ENCODE measurements at places on chromosomes 3 and 15. TPM values are rescaled to one million over a fixed set of nuclear protein-coding genes. Genes with fewer than 3 reads are reported as not detected.
A peak's percentile ranks its signal among the peaks of the same experiment; 100 is the strongest.

The TLR9 gene
- total RNA-seq, result not detected

The MASP1 gene
- not detected for total RNA-seq

The LMOD3 gene
- total RNA-seq, result 1.1 TPM

The ARPIN gene
- 5.2 TPM for total RNA-seq

The RYR3 gene
- total RNA-seq, result not detected

The RAB6B gene
- total RNA-seq, result 0.30 TPM

The NOX5 gene
- 0.23 TPM for total RNA-seq

The AGBL1 gene
- 0.02 TPM for total RNA-seq

The TMEM212 gene
- not detected for total RNA-seq

The CIDEC gene
- not detected for total RNA-seq

The NGRN gene
- 120 TPM for total RNA-seq

The LRCH3 gene
- 45.9 TPM for total RNA-seq

The TNFAIP8L3 gene
- not detected for total RNA-seq

The CEMIP gene
- 0.87 TPM for total RNA-seq

The NR2F2 gene
- total RNA-seq, result 7.3 TPM

The CD80 gene
- not detected for total RNA-seq

DNA sequence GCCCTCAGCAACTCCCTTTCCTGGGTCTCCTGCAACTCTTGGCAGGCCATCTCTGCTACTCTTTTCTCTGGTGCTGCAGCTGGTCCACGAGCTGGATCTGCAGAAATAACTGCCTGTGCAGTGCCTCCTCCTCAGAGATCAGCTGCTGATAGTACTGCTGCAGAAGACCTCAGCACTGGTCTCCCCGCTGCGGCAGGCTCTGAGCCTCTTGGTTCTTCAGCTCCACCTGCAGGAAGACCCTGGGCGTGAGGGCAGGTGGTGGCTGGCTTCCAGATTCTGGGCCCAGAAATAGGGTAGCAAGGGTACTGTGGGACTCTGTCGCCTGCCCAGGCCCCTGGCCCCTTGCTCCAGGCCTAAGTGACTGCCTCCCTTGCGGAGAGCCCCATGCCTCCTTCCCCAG, 79.7 kb upstream of the C2CD4B start:
- no peak for DNase-seq

- no peak for DNase-seq
Measured at GRCh38 chr15:99071091-99071680, 33.7 kb upstream of the SYNM start.

DNA sequence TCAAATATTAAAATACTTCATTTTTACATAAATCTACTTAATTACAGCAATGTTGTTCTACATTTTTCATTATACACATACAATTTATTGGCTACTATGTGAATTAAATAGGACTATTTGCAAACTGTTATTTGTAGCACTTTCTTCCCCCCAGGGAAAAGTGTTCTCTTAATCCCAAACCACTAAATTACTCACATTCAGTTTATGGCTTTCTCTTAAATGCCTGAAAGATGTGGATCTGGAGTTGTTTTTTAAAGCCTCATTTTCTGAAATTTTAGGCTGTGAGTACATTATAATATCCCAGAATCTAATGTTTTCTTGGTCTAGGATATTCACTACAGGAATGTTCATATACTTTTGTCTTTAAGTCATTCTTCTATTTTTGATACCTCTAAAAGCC, 32.7 kb downstream of the PRTG start:
- DNase-seq, result no peak

DNA sequence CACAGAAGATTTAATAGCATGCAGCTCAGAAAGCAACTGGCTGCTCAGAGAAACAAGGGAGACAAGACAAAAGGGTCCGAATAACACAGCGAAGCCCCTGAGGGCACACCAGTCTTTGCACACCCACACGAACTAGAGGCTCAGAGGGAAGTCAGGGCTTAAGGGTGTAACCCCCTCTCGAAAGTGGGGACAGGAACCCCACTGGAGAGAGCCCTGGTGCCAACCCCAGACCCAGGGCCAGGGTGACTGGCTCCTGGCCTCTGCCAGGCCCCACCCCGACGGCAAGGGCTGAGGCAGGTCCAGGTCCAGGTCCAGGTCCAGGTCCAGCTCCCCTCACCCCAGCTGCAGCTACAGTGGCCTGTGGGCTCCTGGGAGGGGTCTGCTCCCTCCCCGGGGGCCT, 10.5 kb upstream of the PRR23E start:
- DNase-seq, result no peak

DNA sequence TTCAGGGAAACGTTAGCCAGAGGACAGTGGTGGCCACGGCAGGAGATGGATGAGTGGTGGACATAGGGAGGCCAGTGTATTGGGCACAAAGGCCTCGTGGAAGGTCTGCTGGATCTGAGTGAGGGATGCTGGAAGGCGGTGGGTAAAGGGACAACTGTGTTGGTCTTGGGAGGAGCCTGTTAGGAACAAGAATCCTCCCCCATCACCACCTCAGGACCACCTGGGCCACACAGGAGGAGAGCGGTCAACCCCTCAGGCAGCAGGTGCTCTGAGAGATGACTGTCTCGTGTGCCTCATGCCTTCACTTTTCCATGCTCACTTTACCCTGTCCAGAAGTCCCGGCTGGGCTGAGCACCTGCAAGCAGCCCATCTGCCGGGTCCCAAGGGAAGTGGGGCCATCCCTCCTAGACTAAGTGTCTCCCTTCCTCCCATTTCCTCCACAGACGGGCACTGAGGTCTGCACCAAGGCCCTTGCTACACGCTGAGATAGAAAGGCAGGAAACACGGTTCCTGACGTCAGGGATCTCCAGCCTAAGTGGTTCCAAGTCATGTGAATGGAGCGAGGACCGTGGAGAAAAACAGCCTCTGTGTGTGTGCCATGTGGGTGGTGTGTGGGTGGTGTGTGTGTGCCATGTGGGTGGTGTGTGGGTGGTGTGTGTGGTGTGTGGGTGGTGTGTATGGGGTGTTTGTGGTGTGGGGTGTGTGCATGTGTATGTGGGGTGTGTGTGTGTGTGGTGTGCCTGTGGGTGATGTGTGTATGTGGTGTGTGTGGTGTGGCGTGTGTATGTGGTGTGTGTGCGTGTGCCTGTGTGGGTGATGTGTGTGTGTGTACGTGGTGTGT, 47.8 kb upstream of the CTSH start:
- no peak for DNase-seq

DNA sequence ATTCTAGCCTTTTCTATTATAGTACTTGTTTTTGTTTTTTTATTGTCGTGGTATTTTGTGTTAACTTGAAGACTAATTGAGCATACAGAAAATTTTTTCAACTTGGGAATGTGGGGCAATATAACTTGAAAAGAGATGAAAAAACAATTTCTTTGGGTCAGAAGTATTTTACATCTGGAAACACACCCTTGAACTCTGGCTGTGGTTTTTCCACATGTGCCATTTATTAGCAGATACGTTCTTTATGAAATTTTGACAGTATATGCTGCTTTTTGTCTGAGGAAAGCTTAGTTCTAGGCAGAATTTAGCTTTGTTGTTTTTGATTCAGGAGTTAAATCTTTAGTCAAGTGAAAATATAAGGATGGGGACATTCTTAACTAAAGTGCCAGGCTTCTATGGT, 44.7 kb downstream of the TCF12 start:
- DNase-seq, result no peak

- DNase-seq, result no peak
Measured at GRCh38 chr3:46416811-46417510, 9.9 kb downstream of the CCRL2 start.

- no peak for DNase-seq
Measured at GRCh38 chr3:122679882-122680474, 661 bp upstream of the PARP14 start.

DNA sequence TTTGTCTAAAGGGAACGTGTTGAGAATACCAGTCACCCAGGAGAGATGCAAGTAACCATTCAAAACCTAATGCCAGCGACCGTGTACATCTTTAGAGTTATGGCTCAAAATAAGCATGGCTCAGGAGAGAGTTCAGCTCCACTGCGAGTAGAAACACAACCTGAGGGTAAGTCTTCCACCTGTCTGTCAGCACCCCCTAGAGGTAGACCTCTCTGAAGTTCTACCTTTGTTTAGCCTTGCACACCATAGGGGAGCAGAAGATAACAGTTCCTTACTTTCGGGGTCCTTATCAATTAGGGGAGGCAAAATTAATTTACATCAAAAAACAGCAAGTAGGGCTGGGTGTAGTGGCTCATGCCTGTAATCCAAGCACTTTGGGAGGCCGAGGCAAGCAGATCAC, 124.4 kb downstream of the HCN4 start:
- peak; percentile 17 for DNase-seq

DNA sequence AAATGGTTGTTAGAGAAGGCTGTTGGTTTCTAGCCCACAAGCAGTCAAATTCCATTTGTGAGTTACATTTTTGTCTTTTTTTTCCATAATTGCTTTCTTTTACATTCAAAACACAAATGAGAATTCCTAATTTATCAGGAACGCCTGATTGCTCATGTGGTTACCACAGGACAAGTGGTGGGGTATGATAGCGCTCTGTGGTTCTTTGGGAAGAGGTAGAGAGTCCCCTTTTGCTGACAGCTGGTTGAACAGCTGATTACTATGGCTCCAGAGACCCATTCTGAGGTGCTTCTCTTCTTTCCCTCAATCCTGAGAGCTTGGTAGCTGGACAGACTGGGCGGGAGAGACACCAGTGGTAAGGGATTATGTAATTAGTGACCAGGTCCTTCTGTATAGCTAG, 24.4 kb downstream of the CNOT10 start:
- DNase-seq, result no peak

DNA sequence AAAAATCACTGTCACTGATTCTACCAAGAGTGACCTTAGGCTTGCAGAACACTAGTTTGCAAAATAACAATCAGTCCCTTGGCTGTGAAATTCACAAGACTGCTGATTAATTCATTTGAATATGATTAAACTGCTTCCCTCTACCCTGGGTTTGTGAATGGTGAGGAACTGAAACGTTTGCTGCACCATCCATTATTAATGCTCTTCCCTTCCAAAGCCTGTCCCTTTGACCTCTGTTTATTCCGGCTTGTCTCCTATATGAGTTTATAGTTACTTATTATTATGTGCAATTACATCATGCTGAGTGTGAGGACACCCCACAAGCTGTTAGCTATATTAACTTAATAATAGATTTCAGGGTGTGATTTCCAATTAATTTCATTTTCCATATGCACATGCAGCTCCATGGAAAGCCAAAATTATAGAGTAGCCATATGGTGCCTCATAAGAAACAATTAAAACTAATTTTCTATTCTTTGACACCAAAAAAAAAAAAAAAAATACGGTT, 96.5 kb downstream of the SUCLG2 start:
- DNase-seq, result no peak

DNA sequence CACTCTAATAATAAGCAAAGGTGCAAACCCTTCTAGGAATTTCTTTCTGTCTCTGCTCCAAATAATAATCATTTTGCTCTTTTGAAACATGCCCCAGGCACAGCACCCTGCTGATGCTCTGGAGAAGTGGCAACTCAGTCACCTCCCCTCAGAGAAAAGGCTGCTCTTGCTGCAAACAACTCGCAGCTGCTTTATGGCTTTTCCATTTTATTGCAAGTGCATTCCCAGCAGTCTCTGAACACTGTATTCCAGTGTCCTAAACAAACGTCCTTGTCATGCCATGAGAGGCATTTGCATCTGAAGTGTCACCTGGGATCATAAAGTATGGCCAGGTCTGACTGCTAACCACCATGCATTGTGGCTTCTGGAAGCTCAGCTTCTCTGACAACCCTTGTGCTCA, 358.1 kb upstream of the TRIM42 start:
- DNase-seq, result no peak

DNA sequence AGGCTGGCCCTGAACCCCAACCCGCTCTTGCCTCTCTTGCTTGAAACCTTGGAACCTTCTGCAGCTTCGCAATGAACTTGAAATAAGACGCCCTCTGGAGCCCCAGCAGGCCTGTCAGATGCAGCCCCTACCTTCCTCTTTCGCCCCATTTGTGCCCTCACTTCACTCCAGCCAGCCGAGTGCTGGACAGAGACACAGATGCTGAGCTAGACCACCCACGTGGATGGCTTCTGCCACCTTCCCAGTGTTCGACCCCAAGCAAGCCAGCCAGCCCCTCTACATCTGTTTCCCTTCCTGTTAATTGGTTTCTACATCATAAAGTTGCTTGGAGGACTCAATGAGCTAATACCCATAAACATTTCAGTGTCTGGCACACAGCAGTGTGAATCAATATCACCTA, 23.8 kb upstream of the SNRPA1 start:
- DNase-seq, result no peak

- peak; percentile 38 for DNase-seq
Measured at GRCh38 chr15:90660195-90660998, 56.7 kb upstream of the BLM start.

DNA sequence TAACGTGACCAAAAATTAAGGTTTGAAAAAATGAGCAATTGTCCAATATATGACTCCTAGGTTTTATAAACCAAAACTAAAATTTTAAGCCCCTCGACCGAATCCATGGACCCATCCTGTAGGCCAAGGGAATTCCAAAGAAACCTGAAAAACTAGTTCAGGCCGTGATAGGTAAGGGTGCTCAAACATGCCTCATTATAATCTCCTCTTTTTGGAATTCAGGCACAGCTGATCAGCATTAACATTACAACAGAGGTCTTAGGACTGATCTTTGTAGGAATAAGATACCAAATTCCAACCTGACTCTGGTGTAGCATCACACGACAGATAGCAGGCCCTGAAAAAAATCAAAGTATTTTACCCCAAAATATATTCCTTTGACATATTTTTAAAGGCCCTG, 155.7 kb downstream of the NEK10 start:
- no peak for DNase-seq

DNA sequence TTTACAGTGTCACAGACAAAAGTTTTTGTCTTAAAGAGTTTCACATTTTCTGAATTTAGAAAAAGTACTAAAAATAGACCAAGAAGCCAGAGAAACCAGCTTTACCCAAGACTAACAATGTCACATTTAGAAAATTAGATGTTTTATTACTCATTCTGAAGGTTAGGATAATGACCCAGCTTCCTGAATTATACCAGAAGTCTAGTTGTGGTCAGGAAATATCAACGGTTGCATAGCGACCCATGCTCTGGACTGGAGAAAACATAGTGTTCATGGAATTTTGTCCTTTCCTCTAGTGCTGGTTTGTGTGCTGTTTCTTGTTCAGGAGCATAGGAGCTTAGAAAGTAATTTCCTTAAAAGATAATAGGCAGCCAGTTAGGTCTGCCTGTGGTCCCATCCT, 59.0 kb downstream of the DPPA2 start:
- no peak for DNase-seq

- DNase-seq, result no peak
Measured at GRCh38 chr3:59990915-59991314, 941.1 kb upstream of the CFAP20DC start.

DNA sequence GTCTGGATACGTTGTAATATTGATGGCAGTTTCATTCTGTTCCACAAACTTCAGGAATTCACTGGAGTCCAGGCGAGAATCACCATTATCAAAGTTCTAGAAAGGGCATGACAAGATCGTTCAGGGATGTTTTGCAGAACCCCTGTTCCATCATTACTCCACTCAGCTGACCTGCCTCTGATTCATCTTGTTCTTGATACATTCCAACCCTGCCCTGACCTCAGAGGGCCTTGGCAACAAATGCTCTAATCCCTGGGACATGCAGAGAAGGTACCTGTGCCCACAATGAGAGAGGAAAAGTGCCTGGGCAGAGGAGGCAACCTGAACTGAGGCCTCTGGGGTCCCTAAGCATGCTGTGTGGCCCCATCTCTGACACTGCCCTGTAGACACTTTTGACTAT, 45.9 kb downstream of the FSTL1 start:
- no peak for DNase-seq

GRCh38 chr3:140341203-140341602, 336.7 kb upstream of the TRIM42 start:
- DNase-seq, result no peak

GRCh38 chr3:76954412-76954811, 85.5 kb upstream of the ROBO2 start:
- DNase-seq, result no peak

GRCh38 chr3:183074261-183074660, 25.0 kb downstream of the MCCC1 start:
- DNase-seq, result no peak
